ENCODE measurements at places on chromosomes 2 and 18.

- no peak for DNase-seq
Measured at GRCh38 chr2:15937105-15937881, 3.1 kb upstream of the MYCN start.

DNA sequence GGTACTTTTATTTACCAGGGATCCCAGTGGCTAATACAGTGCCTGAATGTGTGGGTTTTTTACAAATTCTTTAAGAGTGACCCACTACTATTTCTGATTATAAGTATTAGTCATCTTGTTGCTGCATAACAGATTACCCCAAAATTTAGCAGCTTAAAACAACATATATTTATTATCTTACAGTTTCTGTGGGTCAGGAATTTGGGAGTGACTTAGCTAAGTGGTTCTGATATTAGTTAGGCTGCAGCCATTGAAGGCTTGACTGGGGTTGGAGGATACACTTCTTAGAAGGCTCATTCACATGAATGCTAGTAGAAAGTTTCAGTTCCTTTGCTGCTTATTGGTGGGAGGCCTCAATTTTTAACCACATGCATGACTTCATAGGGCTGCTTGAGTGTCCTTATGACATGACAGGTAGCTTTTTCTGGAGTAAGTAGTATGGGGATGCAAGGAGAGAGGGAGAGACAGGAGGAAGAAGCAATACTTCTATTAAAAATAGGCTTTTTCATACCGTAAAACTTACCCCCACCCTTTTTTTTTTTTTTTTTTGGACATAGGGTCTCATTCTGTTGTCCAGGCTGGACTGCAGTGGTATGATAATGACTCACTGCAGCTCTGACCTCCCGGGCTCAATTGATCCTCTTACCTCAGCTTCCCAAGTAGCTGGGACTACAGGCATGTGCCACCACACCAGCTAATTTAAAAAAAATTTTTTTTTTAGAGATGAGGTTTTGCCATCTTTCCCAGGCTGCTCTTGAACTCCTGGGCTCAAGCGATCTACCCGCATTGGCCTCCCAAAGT lies 13.3 kb upstream of the POLE4 start:
- no peak for DNase-seq

DNA sequence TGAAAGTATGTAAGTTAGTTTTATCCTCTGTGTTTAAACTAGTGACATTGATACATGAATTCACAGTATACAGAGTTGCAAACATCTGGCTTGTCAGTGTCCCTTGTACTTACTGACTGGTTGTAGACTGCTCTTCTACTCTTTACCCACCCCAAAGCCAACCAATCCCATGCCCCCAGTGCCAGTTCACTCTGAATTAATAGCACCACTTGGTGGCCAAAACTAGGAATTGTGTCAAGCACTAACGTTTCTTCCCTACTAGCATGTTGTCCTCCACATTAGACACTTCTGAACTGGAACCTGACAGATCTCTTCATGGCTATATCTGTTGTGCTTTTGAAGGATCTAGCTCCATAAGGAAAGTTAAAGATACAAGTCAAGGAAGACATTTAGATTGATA lies 27.2 kb upstream of the OTX1 start:
- no peak for DNase-seq

DNA sequence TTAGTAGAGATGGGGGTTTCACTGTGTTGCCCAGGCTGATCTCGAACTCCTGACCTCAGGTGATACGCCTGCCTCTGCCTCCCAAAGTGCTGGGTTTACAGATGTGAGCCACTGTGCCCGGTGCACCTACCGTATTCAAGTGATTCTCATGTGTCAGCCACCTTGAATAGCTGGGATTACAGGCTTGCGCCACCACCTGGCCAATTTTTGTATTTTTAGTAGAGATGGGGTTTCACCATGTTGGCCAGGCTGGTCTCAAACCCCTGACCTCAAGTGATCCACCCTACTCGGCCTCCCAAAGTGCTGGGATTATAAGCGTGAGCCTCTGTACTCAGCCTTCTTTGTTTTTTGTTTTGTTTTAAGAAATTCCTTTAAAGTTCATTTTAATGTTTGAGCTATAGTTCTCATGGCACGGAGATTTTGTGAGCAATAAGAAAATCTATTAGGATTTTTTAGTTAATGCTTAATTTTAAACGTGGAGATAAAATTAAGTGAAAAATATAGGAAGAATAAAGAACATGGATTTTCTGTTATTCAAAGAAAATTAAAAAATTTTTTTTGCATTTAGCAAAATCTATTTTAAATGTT lies 242.6 kb downstream of the PHLPP1 start:
- no peak for DNase-seq

DNA sequence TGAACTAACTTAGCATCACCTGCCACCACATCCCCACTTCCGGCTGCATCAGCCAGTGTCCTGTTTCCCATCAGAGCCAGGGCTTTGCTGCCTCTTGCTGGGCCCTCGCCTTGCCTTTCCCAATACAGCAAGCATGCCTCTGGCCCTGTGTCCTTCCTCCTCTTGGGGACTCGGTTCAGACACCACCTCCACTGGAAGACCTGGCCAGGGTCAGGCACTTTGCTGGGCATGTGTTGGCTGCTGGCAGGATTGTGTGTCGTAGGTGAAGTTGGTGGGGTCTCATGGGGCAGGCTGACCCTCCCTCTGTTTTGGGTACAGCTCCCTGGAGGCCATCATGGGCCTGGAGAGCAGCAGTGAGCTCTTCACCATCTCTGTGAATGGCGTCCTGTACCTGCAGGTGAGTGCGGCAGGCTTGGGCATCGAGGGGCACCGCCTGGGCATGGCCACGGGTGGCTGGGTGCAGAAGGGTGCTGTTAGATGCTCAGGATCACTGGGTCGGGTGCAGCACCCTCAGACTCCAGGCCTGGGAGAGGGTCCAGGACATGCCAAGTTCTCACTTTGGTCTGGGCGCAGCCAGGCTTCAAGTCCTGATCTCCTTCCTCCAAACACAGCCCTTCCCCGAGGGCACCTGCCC lies 6.6 kb downstream of the ERFE start:
- DNase-seq: no peak

DNA sequence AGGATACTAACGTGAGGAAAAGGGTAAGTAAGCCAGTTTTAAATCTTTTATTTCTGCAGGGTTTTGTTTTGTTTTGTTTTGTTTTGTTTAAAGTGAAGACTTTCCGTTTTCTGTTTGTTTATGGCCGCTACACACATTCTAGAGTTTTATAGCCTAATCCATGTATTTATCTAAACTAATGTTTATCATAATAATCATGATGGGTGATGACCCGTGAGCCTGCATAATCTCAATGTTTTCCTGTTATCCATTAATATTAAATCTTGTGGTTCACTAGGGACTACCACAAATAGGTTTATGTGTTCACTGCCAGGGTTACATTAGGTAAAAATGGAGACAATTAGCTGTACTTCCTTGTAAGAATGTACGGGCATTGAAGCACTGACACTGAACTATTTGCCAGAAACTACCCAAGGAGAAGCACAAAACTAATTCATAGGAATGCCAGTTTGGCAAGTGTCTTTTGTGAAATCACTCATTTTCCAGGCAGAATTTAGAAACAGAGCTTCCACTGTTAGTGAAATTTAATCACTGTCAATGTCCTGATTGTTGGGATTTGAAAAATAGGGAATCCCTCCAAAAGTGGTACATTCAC lies 574.8 kb downstream of the LRP1B start:
- no peak for DNase-seq

- DNase-seq: no peak
Measured at GRCh38 chr2:136310797-136311603, 193.1 kb upstream of the CXCR4 start.

DNA sequence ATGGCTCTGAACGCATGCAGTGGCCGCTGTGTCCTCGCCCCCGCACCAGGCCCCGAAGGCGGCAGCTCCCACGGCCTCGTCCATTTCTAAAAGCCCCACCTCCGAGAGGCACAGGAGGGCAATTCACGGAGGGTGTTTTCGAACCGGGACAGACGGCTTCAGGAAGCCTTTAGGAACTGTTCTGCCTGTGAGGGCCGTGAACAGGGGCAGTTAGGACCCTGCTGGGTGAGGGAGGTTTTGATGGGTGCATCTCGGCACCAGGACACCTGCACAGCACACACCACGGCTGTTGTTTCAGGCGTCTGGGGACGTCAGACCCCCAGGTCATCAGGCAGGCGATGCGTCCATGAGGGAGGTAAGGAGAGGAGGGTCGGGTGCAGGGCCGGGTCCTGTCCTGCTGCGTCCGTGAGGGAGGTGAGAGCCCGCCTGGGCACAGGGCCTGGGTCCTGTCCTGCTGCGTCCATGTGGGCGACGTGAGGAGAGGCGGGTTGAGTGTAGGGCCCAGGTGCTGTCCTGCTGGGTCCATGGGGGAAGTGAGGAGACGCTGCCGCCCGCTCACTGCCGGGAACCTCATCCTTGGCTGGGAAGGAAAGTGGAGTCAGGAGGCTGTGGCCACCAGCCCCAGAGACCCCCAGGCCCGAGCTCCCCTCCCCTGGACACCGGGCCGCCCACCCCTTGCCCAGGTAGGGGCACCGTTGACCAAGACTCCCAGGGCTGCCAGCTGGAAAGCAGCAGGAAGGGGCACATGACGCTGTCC lies 25.5 kb upstream of the KCNG2 start:
- DNase-seq: no peak

- DNase-seq: no peak
Measured at GRCh38 chr2:49154140-49154539, at the start of gene FSHR. TSS of gene FSHR (minus strand) at chr2:49154515. CDS start at chr2:49154417, 98 bp downstream.

DNA sequence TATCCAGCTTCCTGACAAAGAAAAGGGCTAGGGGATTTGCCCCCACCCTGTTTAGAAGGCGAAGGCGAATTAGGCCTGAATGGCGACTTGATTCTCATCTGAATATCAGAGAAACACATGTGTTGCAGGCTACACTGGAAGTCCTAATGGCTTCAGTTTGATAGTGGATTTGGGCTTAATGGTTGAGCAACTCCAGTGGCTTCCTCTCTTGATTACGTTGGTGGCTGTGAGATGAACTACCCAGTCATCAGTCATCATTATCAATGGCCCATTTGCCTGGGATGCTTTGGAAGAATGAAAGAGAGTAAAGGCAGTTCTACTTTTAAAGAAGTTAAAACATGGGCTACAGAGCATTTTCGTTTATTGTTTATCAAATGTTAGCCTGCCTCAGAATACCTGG lies 60.9 kb upstream of the IL1R1 start:
- no peak for DNase-seq

DNA sequence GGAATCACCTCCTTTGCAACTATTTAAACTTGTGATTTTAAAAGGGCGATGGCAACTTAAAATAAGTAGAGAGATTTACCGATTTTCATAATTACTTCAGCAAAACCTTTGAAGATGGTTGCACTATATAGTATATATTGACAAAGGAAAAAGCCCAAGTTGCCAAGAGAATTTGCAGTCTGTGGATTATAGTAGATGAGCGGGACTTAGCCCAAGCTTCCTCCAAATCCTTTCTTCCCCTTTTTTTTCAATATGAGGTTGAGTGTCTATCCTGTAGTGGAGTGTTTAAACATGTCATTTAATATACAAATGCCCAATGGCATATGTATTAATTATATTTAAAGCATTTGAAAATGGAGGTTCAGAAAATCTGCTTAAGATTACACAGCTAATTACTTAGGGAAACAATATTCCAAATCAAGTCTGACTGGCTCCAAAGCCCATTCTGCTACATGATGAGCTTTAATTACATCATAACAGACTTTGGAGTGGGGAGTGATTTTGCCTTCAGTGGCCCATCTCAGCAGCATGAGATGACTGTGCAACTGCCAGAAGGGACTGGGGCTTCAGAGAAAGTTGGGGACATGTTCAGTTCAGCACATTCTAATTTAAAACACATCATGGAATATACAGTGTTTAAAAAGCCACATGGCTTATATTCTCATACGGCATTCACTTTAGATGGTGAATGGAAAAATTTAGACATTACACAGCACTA lies 73.2 kb downstream of the COL3A1 start:
- DNase-seq: no peak

DNA sequence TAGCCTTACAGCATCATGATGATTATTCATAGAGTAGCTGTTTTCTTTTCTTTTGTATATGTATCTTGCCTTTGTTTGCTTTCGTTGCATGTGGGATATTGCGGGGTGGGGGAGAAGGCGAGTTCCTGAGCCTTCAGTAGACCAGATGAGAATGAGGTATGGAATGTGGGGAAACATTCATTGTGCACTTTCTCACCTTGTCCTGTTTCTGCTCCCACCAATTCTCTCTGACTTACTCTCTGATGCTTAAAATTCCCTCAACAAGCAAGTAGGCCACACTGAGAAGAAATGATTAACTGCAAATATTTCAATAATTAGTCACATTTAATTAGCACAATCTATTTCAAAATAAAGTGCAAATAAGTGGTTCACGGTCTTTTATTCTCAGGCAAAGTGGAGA lies 31.0 kb downstream of the GKN2 start:
- no peak for DNase-seq

- DNase-seq: no peak
Measured at GRCh38 chr2:128641421-128642080, 322.9 kb upstream of the HS6ST1 start.

DNA sequence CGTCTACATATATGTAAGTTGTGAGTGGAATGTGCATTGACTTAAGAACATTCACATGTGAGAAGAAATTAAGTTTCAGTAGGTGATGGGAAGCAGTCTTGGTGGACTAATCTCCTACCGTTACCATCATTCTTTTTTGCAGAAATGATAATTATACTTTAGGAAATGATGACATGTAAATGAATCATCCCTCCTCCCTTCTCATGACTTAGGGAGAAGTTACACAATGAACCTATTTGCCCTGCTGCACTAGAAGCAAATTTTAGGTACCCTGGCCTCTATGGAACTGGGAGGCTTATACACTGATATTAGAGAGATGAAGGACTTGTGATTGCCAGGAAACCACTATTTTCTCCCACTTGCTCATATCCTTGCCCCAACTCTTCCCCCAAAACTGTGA lies 214.2 kb downstream of the CALCRL start:
- DNase-seq: no peak

- no peak for DNase-seq
Measured at GRCh38 chr18:48668466-48669179, 129.8 kb downstream of the CTIF start.

GRCh38 chr18:56889621-56890020 lies 238.5 kb downstream of the WDR7 start:
- no peak for DNase-seq

GRCh38 chr2:237452861-237453260 lies 34.2 kb upstream of the MLPH start:
- no peak for DNase-seq

- DNase-seq: no peak
Measured at GRCh38 chr2:23707096-23707495, 219.8 kb downstream of the ATAD2B start.

GRCh38 chr2:143160732-143161707 lies 31.8 kb downstream of the ARHGAP15 start:
- no peak for DNase-seq

GRCh38 chr2:222806526-222807137 lies 54.2 kb upstream of the ACSL3 start:
- DNase-seq: no peak

All from cortex of kidney (tissue), 1 donor.